ENCODE measurements at places on chromosomes 1 and 21.

DNA sequence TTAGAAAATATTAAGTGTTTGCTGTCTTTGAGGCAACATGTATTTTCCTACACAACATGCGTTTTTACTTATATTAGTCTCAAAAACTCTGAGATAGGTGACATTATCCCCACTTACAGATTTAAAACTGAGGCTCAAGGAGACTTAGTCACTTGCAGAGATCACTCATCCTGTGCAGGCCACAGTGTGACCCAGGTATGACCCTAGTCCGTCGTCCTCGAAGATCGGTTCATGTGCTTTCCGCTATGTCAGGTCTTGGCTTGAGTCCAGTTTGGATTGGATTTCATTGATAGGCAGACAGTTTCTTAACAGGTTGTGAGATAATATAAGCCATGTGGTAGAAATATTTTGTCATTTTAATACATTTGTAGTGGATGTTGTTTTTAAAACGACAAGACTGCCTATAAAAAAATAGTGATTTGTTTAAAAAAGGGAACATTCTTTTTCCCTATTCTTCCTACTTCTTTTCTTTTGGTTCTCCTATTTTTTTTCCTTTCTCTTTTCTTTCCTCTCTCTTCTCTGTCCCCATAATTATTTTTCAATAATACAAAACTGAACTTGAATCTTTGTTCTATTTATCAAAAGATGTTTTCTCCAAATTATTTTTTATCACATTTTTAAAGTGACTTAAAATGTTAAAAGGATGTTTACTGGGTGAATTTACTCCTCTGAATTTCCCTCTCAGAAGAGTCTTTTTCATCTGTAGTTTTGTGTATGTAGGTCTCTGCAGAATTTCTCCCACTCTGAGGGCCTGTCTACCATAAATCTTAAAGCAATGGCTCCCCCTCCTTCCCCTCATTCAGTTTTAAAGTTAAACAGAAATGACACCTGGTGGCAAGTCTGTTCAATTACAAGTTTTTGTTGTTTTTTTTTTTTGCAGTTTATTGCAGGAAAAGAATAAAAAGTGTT is 81.8 kb downstream of the PHTF1 start:
- peak; percentile 65 for DNase-seq

DNA sequence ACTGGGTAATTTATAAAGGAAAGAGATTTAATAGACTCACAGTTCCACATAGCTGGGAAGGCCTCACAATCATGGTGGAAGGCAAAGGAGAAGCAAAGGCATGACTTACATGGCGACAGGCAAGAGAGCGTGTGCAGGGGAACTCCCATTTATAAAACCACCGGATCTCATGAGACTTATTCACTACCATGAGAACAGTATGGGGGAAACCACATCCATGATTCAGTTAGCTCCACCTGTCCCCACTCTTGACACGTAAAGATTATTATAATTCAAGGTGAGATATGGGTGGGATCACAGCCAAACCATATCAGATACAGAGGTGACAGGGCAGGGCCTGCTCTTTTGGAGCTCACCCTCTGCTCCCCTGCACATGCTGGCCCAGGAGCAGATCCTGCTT is 31.4 kb upstream of the TMEM61 start:
- DNase-seq, result no peak

DNA sequence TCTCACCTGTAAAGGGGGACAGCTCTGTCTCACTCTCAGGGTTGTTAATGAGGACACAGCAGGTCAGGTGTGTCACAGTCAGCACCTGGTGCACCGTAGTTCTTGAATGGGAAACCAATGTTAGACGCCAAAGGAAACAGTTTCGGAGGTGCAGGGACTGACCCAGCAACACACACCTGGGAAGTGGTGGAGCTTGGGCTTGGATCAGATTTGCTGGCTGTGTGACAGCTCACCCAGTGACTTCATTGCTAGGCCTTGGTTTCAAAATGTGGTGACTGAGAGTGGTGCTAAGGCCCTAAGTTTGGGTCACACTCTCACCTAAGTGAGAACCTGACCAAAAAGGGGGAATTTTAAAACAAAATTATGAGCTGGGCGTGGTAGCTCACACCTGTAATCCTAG is 34.9 kb downstream of the ALPL start:
- DNase-seq, result no peak

GRCh38 chr21:46459356-46460112 is 843 bp downstream of the DIP2A start:
- DNase-seq, result peak; percentile 18

DNA sequence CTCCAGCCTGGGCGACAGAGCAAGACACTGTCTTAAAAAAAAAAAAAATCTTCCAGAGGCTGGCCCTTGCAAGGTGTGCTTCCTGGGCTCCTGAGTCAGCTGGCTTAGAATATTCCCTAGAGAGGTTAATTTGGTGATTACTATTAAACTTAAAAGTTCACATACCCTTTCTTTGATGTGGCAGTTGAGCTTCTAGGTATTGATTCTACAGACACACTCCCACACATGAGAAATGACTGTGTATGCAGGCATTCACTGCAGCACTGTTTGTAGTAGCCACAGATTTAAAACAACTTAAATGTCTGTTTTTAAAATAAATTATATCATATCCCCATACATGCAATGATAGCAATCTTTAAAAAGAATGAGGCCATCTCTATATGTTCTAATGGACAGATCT is 93.4 kb downstream of the GDAP2 start:
- DNase-seq, result no peak

DNA sequence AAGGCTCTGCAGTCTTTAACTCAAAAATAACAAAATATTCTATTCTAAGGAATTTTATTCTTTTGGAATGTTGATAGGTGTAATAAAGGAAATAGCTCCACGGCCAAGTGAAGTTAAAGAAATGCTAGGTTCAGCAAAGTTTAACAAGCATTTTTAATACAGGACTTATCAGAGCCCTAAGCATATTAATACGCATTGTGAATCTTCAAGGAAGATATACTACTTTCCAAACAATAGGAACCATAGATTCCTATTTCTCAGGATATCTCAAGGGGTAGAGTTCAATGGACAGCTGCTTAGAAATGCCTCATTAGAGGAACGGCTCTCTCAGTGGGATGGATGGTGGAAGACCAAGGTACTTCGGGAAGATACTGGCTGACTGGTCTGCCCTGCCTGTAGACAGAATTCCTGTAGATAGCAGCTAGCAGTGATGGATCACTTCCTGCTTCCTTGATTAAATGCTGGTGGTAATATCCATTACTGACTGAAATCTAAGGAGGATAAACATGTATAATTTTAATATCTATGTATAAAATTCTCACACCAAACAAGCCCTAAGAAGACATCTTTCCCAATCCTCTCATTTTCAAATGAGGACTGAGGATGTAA is 8.1 kb upstream of the LRRC8C start:
- DNase-seq, result no peak

- DNase-seq, result no peak
Measured at GRCh38 chr1:234647758-234648157, 37.8 kb upstream of the IRF2BP2 start.

GRCh38 chr1:16145662-16146278 is 10.1 kb downstream of the EPHA2 start:
- no peak for DNase-seq

All from NAMALWA (cell line).